ENCODE measurements at places on chromosomes 7 and 10. TPM values are rescaled to one million over a fixed set of nuclear protein-coding genes. Genes with fewer than 3 reads are reported as not detected.

GRCh38 chr10:34732926-34733325, 82.2 kb downstream of the PARD3 start:
- peak; percentile 52 for DNase-seq

- DNase-seq, result no peak
Observed at GRCh38 chr10:122293156-122293960, 22.3 kb downstream of the BTBD16 start.

- peak; percentile 89 for DNase-seq
Observed at GRCh38 chr10:74150204-74150989, at the start of gene AP3M1. Gene AP3M1, minus strand, starts transcription at chr10:74150828. Its CDS starts 12,449 bp downstream, at chr10:74138379.

DNA sequence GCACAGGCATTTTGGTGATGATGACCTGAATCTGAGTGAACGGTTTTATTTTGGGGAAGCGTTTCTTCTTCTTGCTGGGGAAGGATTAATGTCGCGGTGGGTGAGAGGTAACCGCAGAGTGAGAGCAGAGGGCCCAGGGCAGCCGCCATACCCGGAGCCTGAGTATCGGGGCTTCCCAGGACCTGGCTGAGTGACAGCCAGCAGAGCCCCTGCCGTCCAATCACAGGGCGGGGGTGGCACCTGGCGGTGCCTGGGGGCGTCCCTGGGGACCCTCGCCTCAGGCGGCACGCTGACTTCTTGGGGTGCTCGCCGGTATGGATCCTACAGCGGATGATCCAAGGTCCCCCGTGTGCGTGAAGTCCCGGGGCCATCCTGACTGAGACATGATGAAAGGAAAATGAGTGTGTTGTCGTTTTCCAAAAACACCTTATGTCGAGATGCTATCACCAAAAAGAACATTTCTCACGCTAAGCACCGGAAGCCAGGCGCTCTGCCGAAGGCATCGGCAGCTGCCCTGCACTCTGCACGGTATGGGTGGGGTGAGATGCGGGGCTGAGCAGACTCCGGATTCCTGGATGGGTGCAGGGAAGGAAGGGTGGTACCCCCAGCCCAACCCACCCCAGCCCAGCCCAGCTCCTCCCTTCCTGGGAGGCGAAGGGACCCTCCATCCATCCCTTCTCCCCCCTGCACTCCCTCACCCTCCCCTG, 227.9 kb upstream of the SHH start:
- DNase-seq, result no peak

- DNase-seq, result no peak
Observed at GRCh38 chr7:50657341-50657873, 92.2 kb upstream of the DDC start.

GRCh38 chr10:90847436-90847835, 10.4 kb downstream of the HTR7 start:
- no peak for DNase-seq

DNA sequence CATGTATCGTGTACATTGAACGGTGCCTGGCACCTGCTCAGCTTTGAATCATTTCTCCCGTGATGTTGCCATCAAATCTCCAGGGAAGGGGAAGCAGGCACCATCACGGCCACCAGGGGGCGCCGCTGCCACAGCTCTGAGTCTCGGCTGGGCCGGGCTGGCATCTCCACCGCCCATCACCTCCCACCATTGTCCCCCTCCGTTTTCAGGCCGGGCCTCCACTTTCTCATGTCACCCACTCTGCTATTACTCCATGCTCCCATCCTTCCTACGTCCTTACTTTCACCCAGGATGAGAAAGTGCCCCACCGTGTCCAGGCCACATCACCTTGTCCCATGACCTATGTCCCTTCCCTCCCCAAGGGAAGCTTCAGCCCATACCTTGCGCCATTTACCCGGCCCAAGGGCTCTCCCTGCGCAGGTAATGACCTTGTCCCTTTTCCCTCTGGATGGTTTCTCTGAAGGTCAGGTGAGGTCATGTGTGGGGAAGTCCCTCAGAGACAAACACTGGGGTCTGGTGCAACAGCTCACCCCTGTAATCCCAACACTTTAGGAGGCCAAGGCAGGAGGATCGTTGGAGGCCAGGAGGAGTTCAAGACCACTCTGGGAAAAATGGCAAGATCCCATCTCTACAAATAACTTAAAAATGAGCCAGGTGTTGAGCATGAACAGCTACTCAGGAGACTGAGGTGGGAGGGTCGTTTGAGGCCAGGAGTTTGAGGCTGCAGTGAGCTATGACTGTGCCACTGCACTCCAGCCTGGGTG, 31.8 kb upstream of the OCM2 start:
- DNase-seq, result peak; percentile 69

DNA sequence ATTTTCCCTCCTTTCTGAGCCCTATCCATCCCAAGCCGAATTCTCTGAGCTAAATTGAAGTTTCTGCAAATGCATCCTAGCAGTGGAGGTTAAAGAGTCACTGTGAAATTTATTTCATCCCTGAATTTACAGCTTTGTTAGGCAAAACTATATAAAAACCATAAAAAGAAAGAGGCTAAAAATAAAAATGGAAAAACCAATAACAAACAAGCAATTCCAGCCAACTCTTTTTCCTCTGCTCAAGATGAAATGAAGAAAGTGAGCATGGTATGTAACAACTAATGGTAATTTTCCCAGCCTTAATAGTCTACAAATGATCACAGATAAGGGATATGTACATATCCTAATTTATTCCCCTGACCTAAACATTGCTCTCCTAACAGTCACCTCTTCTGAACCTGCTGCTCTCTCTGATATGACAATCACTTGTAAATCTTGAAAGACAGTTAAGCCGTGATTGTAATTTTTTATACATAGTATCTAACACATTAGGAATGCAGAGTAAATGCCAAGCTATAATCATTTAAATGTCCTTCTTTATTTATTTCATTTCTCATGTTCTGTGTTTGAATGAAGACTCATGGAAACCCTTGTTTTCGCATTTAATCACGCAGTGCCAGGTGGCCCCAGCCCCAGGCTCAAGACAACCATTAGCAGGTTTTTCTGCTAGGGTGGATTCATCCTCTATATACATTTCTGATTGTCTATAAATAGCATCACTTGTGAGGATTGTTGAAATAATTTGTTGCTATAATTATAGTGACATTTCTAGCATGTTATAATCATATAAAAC, 48.6 kb upstream of the NRP1 start:
- no peak for DNase-seq

GRCh38 chr7:36686499-36686898, 37.8 kb downstream of the AOAH start:
- no peak for DNase-seq

- no peak for DNase-seq
Observed at GRCh38 chr10:3765146-3765545, 19.9 kb downstream of the KLF6 start.

DNA sequence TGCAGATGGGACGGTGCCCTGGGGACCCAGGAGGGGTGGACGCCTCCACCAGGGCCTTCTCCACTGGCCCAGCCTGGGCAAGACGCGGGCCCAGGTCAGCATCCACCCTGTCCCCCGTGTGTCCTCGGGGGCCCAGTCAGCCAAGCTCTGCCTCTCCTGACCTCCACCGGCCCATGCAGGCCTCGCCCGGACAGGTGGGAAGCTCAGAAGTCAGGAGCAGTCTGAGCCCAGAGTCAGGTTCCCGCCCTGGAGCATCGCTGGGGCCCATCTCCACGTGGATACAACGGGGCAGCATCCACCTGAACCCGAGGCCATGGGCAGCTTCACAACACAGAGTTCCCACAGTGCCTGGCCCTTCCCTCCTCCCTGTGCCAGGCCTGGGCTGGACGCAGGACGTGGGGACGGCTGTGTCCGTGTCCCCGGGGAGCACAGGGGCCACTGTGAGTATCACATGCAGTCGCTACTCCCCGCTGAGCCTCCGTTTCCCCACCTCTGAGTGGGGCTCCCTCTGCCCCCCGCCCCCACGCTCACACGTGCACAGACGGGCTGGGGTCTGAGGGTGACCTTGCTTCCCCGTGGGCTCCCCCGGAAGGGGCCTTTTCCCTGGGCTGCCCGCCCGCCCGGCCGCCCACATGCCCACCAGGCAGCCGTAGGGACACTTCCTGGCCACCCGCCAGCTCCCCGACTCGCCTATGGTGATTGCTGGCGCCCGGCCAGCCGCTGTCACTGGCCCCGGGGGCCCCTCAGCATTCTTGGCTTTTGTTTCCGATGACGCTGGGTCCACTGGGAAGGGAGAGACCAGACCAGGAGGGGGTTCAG, 64.3 kb downstream of the PDGFA start:
- no peak for DNase-seq

- no peak for DNase-seq
Observed at GRCh38 chr10:121157998-121158397, 306.8 kb downstream of the WDR11 start.

DNA sequence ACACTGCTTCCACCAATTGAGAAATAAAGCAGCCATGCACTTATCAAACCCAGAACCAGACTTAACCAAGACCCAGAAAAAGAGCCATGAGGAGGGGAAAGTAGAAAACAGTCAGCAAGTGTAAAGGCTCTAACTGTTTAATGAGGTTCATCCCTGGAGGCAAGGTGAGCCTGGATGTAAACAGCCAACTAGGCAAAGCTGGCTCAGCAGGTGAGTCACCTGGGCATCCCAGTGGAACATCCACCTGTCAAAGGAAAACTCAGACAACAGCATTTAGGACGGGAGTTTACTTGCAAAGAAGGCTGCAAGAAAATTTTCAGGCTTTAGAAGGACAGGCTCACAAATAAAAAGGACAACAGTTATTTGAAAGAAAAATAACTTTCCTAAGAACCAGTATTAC, 153.0 kb downstream of the SNX13 start:
- DNase-seq, result no peak

- DNase-seq, result no peak
Observed at GRCh38 chr10:24971374-24971773, 19.0 kb upstream of the PRTFDC1 start.

GRCh38 chr7:113730309-113730955, 188.4 kb downstream of the PPP1R3A start:
- no peak for DNase-seq

DNA sequence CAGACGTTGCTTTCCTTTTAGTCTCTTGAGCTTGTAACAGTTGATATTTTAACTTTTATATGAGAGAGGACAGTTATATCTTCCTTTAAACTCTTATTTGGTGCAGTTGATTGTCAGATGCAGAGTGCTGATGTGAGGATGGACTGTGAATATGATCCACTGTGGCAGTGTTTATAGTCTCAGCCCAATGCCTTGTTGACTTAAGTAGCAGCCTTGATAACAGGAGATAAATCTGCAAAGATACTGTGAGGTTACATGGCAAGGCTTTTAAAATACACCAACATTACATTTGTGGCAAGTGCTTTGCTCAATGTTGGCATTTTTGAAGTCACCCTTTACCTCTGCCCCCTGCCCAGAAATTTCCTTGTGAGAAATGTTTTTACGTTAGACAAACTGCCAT, 206.7 kb downstream of the AUTS2 start:
- no peak for DNase-seq

GRCh38 chr7:137717811-137718271, 128.9 kb downstream of the DGKI start:
- no peak for DNase-seq

- no peak for DNase-seq
Observed at GRCh38 chr7:51026341-51026740, 243.6 kb upstream of the GRB10 start.

DNA sequence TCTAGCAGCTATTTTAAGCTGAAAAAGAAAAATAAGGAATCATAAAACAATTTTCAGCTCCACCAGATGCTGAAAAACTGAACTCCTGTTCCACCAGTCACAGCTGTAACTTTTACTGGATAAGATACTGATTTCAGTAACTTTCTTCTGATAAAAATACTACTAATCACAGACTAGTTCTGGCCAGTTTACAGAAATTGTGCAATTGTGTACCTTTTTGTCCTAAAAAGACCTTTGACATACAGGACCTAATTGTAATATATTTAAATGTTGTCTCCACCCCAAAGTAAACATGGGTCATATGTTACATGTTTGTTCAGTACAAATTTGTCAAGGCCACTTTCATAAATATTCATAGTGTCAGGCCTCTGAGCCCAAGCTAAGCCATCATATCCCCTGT, 27.1 kb upstream of the PIP start:
- DNase-seq, result no peak

- DNase-seq, result peak; percentile 79
Observed at GRCh38 chr10:31927884-31928548, 615 bp downstream of the ARHGAP12 start.

The SPDYE6 gene
- not detected for total RNA-seq

The AKR1C8 gene
- total RNA-seq, result not detected

The ABCA13 gene
- total RNA-seq, result 0.09 TPM

All from Caco-2 (cell line).